ENCODE measurements at places on chromosomes 1 and 21.

DNA sequence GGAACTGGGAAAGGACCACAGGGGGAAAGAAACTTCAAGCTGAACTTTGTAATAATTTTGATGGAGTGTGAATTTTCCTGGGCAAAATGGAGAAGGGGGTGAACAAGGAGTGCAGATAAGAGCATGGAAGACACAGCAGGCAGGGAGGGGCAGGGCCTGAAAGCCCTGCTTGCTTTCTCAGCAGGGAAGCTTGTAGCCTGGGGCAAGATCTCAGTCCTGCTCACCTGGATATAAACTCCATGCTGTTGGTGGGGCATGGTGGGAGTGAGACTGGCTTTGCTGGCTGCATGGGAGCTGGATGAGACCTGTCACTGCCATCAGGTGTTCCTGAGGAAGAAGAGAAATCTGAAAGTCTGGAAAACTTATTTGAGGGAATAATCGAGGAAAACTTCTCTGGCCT is 58.7 kb upstream of the RC3H1 start:
- no peak for DNase-seq

DNA sequence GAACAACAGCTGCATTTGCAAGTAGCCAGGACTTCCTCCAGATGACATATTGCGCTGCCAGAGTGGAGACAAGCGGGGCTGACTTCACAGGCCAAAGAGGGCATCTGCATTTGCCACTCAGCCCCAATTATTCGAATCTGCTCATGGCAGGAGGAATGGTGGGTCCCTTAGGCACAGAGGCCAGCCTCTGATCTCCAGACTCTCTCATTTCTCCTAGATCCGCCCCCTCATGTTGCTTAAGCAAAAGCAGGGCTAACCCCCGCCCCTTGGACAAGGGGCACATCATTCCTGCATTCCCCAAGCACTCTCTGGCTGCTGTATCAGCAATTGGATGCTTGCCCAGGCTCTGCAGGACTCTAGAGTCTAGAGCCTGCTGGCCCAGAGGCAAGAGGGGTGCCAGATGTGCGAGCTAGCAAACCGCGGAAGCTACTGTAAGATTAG is 262.4 kb downstream of the ST6GALNAC3 start:
- DNase-seq = no peak

- DNase-seq = no peak
These were observed 4.4 kb upstream of the RUNX1 start for GRCh38 chr21:35053356-35054096.

- DNase-seq = peak; percentile 93
These were observed 53.0 kb downstream of the VANGL1 start for GRCh38 chr1:115694805-115695204.
